Stimulated activated CD4-positive, alpha-beta T cell treated with anti-CD3 and anti-CD28 coated beads, Interleukin-2, amount 100 ng/mL, for 4 hours (primary cell): ENCODE measurements at places on chromosomes 2 and 18.

DNA sequence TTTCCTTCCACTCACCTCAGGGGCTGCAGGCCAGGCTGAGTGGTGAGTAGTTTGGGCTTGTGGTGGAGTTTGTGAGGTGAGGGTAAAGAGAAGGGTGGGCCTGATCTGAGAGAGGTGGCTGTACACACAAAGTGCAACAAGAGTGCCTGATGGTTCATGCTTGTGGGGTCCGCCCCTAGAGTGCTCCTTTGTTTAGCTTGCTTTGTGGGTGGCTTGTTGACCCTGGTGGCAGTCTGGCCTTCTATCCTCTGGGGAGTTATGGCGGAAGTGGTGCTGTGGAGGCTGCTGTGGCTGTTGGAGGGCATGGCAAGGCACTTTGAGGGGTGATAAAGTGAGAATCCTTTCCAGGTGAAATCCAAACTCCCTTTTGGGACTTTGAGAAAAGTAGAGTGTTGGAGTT is 10.6 kb downstream of the UBE2F start:
- DNase-seq = no peak

DNA sequence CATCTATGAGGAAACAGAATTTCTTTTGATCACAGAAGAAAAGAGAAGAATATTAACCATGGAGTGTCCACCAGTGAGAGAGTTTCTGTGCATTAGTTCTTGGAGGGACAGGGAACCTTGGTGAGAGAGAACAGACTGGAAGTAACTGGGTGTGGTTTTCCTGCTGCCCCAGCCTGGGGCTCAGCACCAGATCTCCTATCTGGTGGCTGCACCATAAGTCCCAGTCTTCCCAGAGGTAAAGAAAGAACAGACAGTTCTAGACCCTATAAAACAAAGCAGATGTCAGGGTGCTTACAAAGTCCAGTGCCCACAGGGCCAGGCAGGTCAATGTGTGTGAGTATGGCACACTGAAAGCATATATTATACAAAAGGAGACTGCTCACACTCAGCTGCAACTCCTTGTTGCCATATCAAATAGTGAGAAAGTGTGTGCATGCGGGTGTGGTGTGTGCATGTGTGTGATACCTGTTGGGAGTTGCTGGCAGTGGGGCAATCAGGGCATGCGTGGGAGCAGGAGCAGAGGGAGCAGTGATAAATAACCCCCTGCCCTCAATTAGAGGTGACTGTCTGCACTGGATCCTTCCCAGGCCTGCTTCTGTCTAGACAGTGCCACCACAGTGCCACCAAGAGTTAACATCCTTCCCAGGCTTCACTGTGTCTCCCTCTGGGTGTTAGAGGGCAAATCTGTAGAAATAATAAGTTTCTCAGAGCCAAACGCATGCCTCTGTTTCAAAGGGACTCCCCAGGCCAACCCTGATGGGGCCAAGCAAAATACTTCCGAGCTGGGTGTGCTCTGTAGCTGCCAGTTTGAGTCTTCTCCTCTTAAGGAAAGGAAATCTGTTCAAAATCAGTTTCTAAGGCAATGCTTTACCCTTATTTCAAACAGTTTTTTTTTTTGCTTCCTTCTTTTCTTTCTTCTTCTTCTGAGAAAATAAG is 45.7 kb downstream of the RDH14 start:
- no peak for DNase-seq

DNA sequence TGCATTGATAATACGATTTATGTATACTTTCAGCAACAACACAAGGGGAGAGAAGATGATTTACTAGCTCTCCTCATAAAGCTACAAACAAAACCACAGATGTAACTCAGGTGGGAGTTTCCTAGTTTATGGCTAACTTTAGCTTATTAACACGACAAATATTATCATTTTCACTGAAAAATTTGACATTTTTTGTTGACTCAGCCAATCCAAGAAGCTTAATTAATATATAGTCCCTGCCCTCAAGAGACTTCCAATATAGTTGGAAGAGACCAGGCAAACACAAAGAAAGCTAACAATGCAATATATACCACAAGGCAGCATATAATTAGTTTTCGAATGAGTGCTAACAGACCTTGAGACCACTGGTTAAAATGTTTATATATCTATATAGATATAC is 775 bp downstream of the WDR12 start:
- no peak for DNase-seq

DNA sequence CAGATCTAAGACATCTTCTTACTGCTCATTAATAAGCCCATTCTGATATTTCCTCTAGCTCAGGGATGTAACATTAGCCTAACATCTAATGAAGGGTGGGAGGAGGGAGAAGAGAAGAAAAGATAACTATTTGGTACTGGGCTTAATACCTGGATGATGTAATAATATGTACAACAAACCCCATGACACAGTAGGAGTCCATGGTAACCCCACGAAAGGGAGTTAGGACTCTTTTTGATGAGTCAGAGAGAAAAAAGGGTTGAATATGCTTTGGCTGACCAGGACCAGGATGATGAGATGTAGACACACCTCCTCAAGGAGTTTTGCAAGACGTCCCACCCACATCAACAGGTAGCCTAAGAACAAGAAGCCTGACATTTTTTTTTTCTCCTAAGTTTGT is 34.4 kb upstream of the DLX2 start:
- no peak for DNase-seq

DNA sequence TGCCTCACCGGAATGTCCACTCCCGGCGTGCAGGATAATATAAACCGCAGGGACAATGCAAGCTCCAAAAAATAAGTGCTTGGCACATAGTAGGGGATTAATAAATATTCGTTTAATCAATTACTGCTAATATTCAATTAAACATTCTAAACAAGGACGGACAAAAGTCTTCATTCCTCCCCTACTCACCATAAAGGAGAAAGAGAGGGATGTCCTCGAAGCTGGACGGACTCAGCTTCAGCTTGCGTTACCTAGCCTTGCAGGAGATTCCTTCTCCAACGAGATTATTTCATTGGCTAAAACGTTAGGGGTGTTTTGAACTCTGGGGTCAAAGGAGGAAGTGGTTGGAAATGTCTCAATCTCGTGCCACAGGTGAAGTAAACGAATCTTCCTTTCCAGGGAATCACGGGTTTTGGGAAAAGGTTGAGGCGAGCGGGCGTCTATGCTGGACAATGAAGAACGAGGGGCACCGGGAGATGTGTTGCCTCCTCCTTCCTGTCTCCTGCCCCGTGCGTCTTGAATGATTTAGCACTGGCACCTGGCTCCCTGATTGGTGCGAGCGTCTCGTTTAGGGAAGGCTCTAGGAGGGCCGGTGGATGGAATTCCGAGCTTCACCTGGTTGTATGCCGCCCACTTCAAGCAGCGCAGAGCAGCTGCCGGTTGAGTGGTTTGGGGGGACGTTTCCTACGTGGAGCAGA is 2.0 kb upstream of the GAD1 start:
- DNase-seq = no peak

DNA sequence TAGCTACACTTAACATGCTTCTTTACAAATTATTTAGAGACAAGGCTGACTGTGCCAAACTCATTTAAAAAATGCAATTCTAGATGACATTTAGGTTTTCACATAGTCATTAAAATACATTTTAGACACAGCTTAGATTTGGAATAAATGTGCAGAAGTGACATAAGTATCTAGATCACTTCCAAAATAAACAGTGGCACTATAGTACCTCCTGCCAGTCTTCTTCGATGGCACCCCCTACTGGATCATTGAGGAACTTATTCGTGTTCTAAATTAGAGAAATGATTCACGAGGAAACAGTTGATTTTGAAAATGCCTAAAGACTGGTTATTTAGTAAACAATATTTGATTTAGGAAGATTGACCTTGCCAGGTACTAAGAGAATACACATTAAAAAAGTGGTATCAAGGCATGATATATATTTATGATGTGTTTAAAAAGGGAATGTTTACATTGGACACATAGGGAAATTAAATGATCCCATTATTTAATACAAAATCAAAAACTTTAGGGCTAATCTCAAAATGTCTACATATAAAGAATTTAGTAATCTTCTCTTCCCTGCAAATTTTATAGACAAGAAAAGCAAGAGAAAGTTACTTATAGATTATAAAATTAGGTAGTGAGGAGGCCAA is 323.9 kb downstream of the XIRP2 start:
- DNase-seq = no peak

DNA sequence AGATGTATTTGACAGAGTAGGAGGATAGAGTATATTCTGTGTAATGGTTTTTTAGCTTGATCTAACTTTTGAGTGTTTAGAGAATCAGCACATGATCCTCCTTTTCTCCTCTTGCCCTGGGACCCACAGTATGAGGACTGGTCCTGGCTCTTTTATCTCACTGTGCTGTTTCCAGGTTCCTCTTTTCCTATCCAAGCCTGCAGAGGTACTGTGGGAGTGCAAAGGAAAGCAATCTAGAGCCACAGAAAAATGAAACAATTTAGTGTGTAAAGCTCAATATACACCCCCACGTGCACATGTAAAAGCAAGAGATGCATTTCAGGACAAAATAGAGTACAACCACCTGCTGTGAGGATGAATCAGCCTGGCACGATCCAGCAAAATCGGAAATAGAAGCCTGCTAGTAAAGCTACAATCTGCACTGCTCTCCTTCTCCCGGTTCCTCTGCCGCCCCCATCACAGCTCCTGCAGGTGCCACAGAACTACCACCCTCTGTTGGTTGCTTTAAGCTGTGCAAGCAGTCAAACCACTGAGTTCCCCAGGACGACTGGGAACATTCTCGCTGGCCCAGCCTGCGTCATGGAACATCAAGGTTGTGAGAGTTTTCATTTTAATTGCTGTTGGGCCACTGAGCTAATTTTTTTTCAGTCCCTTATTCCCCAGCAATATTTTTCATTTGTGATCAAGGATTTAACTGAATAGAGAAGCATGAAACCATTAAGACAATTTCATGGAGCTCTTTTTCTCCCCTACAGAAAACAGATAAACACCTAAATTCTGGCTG is 47.8 kb upstream of the MAPRE3 start:
- DNase-seq = peak; percentile 20

DNA sequence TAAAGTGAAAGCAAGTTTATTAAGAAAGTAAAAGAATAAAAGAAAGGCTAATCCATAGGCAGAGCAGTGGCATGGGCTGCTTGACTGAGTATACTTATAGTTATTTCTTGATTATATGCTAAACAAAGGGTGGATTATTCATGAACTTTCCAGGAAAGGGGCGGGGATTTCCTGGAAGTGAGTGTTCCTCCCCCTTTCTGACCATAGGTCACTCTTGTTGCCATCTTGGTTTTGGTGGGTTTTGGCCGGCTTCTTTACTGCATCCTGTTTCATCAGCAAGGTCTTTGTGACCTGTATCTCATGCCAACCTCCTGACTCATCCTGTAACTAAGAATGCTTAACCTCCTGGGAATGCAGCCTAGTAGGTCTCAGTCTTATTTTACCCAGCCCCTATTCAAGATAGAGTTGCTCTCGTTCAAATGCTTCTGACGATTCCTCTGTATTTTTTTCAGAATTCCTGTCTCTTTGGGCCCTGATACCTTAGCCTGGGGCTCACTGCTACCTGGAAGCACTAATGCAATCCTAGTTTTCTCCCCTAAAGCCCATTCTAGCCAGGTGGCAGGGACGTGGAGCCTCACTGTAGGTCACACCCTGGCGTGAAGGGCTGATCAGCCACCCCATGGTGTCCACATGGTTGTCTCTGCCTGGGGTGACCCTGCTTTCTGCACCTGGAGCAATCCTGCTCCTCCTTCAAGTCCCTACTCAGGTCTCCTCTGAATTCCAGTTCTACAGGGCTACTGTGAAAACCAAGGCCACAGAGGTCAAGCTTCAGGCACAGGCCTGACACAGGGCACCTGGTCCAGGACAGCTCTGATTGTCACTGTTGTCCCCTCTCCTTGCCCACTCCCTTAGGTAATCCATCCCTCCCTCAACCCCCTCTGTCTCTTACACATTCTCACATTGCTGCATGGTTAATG is 6.0 kb upstream of the SLC35F6 start:
- no peak for DNase-seq

GRCh38 chr2:85678794-85679672 is 11.0 kb upstream of the SFTPB start:
- peak; percentile 52 for DNase-seq

- DNase-seq = no peak
Measured at GRCh38 chr2:224982910-224983711, 59.2 kb downstream of the DOCK10 start.

DNA sequence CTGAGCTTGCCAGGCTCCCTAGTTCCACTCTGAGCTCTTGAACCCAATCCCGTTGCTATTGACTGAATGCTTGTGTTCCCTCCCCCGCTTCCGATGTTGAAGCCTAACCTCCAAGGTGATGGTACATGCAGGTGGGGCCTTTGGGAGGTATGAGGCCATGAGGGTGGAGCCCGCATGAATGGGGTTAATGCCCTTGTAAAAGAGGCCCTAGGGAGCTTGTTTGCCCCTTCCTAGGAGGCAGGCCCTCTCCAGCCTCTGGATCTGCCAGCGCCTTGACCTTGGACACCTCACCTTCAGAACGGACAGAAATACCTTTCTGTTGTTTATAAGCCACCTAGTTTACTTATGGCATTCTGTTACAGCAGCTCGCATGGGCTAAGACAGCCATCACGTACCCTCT is 71.6 kb downstream of the TFCP2L1 start:
- DNase-seq = no peak

DNA sequence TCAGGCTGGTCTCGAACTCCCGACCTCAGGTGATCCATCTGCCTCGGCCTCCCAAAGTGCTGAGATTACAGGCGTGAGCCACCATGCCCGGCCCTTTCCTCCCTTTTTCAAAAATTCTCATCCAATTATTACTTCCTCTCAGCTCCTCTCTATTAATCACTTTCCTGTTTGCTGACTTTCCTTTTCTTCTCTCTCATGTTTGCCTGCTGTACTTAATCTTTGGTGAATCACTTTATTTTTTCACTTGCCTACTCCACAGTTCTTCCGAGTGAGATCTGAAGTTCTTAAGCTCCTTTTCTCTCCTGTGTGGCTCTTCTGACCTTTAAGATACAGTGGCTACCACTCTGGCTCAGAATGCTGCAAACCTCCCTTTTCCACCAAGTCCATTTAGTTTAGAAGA is 126.3 kb upstream of the SERTAD2 start:
- no peak for DNase-seq

GRCh38 chr2:60091894-60092293 is 461.6 kb downstream of the BCL11A start:
- no peak for DNase-seq

DNA sequence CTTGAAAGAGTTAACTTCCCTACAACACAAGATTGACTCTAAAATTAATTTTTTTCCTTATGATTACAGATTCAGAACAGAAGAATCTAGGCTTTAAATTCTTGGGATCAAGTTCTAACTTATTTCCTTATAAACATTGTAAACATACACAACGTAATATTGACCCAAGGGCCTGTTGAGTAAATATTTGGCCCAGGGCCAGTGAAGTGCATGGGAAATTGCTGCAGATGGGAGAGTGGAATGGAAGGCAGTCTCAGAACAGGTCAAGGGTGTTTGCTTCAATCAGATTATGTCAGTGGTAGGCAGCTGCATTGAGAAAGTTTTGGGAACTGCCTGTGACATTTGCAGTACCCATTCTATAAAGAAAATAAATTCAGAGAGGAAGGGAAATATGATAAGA is 137.6 kb downstream of the MYO1B start:
- no peak for DNase-seq

- no peak for DNase-seq
Measured at GRCh38 chr18:38611036-38611964, 1045.7 kb upstream of the CELF4 start.

GRCh38 chr2:60215386-60215901 is 338.0 kb downstream of the BCL11A start:
- no peak for DNase-seq

GRCh38 chr2:102761763-102762162 is at the start of gene TMEM182:
Gene TMEM182 (plus strand): TSS chr2:102762031. CDS start chr2:102762218, 187 bp downstream.
- DNase-seq = no peak
